ENCODE measurements at places on chromosomes 1 and 21. TPM values are rescaled to one million over a fixed set of nuclear protein-coding genes. Genes with fewer than 3 reads are reported as not detected.

The GPR25 gene
- total RNA-seq, result not detected

The PGBD5 gene
- 0.07 TPM for total RNA-seq

- no peak for DNase-seq
Observed at GRCh38 chr1:94738371-94738770, 81.8 kb upstream of the SLC44A3 start.

- no peak for DNase-seq
Observed at GRCh38 chr1:153611356-153611755, 1.6 kb downstream of the S100A16 start.

DNA sequence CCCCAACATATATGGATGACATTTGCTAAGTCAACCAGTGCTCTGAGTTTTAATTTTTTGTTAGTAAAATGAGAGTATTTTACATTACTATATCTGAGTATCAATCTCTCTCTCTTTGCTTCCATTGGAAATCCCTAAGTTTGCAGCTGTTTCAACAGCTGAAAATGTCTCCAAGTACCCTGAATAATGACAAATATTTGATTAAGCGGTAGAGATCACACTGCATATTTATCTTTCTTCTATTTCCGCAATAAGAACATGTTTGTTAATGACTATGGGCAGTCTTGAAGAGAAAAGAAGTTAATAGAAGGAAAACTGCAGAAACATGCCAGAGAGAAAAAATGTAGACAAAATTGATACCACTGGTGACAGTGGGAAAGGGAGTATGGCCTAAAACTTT is 1117.5 kb downstream of the NCAM2 start:
- DNase-seq, result no peak

DNA sequence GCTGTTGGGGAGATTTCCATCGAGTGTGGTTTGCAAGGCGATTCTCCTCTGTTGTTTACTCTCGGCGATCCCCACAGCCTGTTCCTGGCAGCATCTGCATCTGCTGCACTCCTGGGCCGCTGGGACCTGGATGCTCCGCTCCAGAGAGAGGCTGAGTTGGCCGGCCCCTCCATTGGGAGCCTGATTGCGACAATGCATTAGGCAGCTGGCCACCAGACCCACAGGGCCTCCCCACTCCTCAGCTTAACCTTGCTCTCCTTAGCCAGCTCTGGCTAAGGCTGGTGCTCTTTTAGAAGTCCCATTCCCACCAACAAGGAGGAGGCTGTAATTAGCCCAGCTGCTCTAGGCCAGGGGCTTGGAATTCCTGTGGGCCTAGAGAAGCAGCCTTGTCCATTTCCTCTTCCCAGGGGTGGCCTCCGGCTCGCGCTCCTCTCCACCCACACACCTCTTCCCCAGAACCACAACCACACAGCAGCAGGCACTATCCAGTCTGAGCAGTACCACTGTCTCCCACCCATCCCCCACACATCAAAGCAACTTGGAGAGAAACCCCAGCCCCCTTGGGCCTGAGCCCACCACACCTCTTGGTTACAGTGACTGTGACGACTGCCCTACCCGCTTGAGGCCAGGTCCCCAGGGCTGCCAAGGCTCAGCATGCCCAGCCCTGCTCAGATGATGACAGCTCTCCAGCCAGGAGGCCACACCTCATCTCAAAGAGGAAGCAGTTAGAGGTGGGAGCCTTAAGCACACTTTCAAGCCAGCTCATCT is 193.8 kb upstream of the EDN2 start:
- no peak for DNase-seq
